EL (cell line): ENCODE measurements at places on chromosomes 5 and 9.
A peak's percentile ranks its signal among the peaks of the same experiment; 100 is the strongest.

DNA sequence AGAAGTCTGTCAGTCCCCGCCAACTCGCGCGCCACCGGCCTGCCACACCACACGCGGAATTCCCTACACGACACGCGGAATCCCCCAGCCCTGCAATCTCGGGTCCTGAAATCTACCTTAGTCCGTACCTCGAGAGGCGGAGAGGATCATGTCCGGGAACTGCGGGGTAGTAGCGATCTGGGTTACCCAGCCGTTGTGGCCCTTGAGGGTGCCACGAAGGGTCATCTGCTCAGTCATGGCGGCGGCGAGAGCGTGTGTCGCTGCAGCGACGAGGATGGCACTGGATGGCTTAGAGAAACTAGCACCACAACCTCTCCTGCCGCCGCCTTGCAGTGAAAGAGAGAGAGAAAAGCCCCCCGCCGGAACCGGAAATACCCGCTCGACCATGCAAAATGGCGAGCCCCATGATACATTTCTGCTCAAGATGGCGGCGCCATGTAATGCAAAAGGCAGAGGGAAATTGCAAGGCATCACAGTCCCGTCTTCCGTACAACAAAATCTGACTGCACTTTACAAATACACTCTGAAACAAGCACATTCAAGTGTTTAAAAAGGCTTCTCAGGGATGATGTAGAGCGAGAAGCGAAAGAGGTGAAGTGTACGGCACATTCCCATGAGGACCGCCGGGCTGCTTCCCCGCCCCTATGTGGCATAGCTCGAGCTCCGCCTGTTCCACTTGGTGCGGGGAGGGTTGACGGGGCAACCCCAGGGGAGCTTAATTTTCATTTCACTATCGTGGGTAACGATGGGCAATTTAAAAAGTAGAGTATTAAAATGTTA, at the start of gene RACK1:
RACK1 (minus strand) TSS at position 343 of the 780 bp plus-strand sequence; CDS start at position 237, 106 bp downstream.
- DNase-seq: peak; percentile 91

- DNase-seq: no peak
Observed at GRCh38 chr5:95440825-95441224, 49.7 kb downstream of the FAM81B start.

- peak; percentile 24 for DNase-seq
Observed at GRCh38 chr5:79853676-79854418, 137.2 kb downstream of the MTX3 start.

DNA sequence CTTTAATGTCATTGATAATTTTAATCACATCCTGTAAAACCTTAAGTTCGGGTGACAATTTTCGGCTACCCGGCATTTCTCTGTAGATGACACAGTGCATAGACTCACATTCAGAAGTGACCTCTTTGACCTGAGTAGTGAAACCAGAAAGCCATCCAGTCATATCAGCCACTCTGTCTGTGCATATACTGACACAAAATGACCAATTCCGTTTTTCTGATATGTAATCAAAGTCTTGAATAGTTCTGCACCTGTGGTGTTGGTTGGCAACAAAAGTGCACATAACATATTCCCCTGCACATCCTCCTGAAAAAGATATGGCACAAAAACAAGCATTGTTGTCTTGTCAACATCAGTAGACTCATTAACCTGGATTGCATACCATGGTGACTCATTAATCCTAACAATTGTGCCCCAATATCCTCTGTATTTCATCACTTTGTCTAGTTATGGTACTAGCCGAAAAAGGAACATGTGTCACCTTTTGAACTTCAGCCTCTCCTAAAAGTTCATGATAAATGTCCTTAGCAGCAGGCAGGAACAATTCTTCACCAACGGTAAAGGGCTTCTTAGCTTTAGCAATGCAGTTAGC, 4.6 kb upstream of the HNRNPA0 start:
- peak; percentile 21 for DNase-seq

DNA sequence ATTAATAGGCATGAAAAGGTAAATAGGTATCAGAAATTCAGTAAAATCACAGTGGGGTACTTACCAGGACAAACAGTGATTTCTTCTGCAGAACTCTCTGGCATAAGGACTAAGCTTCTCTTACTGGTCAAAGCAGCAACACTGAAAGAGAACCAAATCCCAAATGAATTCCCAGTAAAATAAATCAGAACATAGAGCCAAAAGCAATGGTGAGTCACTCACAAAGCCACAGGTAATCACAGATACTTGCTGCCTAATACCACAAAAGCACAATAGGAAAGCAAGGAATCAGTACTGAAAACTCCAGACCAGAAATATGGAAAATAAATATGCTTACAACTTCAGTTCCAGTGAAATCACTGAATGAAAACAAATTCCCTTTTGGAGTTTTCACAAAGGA, 50.7 kb downstream of the UIMC1 start:
- no peak for DNase-seq

GRCh38 chr5:116154931-116155330, 70.1 kb downstream of the COMMD10 start:
- no peak for DNase-seq

DNA sequence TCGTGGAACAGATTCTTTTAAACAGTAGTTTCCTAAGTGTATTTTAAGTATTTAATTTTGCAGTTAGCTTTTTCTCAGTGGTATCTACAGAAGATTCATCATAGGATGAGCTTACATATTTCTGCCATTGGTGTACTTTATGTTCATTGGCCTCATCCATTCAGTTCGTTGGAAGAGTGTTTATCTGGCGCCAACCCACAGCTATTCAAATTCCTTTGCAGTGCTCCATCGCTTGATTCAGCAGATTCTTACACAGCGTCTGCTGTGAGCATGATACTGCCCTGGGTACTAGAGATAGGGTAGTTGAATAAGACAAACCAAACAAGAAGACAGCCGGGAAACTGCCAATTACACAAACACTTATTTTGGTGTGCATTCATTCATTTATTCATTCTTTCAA, 55.1 kb downstream of the NUP214 start:
- peak; percentile 96 for DNase-seq

DNA sequence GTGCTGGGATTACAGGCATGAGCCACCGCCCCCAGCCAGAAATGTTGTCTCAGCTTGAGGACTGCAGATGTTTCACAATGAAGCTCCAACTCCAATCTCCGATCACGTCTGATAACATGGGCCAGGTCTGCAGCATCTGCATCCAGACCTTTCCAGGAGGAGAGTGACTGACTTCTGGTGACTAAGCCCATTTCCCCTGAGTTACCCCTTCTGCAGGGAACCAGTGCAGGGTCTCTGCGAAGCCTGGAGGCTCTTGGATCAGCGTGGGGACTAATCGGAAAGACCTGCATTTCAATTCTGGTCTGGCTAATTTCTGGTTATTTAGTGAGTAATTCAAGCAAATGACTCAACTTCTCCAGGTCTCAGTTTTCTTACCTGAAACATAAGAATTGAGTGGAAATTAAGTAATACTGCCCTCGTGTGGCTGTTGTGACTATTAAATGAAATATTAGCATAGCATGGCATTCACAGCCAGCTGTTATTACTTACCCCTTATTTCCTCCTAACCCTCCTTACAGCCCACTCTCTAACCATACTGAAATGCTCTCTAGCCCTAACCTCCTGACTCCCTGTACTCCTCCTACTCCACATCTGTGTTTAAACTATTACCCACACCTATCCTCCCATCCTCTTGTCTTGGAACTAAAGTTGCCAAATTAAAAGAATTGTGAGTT, 2.2 kb upstream of the GNPDA1 start:
- peak; percentile 57 for DNase-seq

DNA sequence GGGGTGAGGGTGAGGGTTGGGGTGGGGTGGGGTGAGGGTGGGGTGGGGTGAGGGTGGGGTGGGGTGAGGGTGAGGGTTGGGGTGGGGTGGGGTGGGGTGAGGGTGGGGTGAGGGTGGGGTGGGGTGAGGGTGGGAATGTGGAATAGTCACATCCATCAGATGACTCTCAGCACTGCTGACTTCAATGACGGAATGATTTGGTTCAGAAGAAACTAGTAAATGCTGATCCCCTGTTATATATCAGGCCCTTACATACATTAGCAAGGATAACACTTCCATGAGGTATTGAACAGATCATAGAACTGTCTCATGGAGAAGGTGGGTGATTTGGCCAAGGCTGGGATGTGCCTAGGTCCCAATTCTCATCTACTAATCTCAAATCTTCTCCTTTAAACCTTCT, 24.5 kb upstream of the C5orf47 start:
- no peak for DNase-seq

DNA sequence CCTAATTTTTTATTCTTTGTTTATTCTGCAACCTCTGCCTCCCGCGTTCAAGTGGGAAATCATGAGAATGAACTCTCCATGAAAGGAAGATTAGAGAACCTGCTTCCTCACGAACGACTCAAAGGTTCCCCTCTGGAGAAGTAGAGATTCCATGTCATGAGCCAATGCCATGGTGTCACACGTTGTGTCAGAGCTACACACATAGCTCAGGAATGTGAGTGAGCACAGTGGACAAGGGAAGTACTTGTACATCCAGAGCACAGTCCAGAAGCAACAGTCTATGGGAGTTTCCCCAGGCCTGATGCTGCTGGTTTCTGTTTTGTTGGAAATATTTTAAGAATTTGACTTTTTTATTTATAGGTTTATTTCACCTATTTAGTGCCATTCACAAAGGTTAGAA, 26.8 kb upstream of the PPP2CA start:
- DNase-seq: peak; percentile 90

DNA sequence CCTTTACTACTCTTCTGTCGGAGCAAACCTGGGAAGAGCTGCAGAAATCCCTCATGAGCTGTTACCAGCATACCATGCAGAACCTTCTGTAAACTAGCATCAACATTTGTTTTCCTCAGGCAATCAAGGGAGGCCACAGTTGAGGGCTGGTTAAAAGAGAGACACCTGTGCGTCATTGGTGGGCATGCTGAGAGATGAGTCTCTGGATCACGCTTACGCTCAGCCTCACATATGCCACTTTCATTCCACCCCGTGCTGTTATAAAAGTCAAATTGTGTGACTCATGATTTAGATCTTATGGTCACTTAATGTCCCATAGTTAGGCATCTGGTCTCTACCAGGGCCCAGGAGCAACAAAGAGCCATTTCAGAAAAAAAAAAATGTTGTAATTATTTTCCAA, 18.1 kb upstream of the ICE1 start:
- DNase-seq: no peak

DNA sequence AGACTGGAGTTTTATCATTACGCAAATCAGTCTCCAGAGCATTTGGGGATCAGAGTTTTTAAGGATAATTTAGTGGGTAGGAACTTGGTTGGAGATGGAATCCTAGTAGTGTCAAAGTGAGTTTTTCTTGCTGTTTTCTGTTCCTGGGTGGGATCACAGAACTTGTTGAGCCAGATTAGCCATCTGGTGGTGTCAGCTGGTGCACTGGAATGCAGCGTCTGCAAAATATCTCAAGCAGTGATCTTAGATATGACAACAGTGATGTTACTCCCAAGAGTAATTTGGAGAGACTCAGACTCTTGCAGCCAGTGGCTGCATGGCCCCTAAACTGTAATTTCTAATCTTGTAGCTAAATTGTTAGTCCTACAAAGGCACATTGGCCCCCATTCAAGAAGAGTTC, 1257.8 kb downstream of the MAT2B start:
- DNase-seq: no peak

DNA sequence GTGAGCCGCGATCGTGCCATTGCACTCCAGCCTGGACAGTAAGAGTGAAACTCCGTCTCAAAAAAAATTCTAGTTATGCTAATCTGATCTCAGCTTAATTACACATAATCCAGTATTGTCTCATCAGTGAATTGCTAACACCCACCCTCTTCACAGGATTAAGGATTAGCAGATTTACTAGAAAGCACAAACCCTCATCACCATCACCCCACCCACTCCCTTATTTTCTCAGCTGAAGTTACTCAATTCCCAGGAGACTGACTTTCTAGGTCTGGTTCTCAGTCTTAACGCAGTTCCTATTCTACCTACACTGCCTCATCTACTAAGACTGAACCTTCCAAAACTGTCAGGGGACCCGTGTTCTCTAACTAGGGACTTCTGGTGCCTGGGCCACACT, 9.0 kb downstream of the TOR1B start:
- DNase-seq: no peak

DNA sequence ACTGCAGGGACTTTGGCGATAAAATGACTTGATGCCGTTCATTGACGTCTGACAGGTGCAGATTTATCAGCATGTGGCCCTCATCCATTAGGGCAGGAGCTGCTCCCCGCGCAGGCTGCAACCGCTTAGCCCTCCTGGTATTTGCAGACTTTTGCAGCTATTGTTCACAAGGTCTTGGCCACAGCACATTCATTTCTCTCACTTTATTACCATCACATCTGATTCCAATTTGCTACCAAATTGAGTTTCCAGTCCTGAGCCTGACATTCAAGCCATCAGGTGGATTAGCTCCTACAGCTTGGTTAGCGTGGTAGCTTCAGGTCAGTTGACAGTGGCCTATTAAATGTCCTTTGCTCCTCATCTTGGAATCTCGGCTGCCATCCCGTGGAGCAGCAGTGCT, 299.2 kb downstream of the CD180 start:
- no peak for DNase-seq

DNA sequence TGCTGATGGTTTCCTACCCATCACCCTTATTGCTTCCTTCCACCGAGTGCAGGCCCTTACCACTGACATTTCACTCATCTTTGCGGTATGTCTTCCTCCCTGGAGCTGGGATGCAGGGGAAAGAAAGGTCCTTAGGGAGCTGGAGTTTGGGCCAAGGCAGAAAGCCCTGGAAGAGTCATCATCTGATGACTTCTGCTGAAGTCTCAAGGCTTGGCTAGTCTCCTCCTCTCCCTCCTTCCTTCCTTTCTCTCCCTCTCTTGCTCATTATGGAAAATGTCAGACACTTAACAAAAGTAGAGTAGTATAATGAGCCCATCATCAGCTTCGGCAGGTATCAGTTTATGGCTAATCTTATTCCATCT, 40.0 kb downstream of the LARP1 start:
- no peak for DNase-seq

- peak; percentile 57 for DNase-seq
Observed at GRCh38 chr9:91056917-91057316, 255.3 kb downstream of the SYK start.

GRCh38 chr5:161409471-161409870, 137.1 kb downstream of the GABRB2 start:
- no peak for DNase-seq
